Kidney (tissue), 22 donors: ENCODE measurements at places on chromosomes 3 and 15. TPM values are rescaled to one million over a fixed set of nuclear protein-coding genes. Genes with fewer than 3 reads are reported as not detected.

The MYL3 gene
- total RNA-seq = 41.3 TPM

The B2M gene
- total RNA-seq = 1,898 TPM

The ZNF80 gene
- total RNA-seq = 0.28 TPM

The KLHL40 gene
- not detected for total RNA-seq

The PAQR5 gene
- total RNA-seq = 51.3 TPM

The CACNA2D3 gene
- 11.2 TPM for total RNA-seq

The LCTL gene
- total RNA-seq = not detected

The TRH gene
- not detected for total RNA-seq

The ANKRD63 gene
- total RNA-seq = not detected

The TNFAIP8L3 gene
- total RNA-seq = 8.9 TPM

The FETUB gene
- total RNA-seq = not detected

The PYGO1 gene
- 3.7 TPM for total RNA-seq

The MUC20 gene
- 42.6 TPM for total RNA-seq

The BCHE gene
- total RNA-seq = 1.4 TPM

The MESP1 gene
- total RNA-seq = 2.1 TPM

The SPINT1 gene
- 114 TPM for total RNA-seq

The SLC2A2 gene
- 12.6 TPM for total RNA-seq

The ITGA11 gene
- total RNA-seq = 11.1 TPM

The SMARCC1 gene
- total RNA-seq = 80.4 TPM

The ZBBX gene
- total RNA-seq = 1.2 TPM

The SRGAP3 gene
- total RNA-seq = 24.3 TPM

The TM4SF18 gene
- 19.7 TPM for total RNA-seq

The SLC6A11 gene
- 0.38 TPM for total RNA-seq

The GNAT1 gene
- not detected for total RNA-seq

The HESX1 gene
- 0.79 TPM for total RNA-seq

The SAMMSON gene
- total RNA-seq = 0.98 TPM

The CAMKV gene
- total RNA-seq = 0.16 TPM
